ENCODE measurements at places on chromosomes 12 and 14.

DNA sequence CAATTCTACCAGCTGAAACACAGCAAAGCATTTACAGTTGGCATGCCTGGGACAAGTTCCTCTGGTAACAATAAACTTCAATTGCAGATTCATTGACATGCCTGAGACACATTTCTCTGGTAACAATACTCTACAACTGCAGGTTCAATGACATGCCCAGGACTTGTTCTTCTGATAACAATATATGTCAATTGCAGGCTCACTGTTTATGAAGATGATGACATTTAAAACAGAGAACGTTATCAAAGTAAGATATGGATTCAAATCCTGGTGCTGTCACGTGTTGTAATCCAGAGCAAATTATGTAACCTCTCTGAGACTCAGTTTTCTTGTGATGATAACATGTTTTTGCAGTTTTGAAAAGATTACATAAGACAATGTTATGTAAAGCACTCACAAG, 20.5 kb downstream of the KITLG start:
- DNase-seq: no peak

- DNase-seq: no peak
Measured at GRCh38 chr14:85533023-85533860, 3.3 kb downstream of the FLRT2 start.

DNA sequence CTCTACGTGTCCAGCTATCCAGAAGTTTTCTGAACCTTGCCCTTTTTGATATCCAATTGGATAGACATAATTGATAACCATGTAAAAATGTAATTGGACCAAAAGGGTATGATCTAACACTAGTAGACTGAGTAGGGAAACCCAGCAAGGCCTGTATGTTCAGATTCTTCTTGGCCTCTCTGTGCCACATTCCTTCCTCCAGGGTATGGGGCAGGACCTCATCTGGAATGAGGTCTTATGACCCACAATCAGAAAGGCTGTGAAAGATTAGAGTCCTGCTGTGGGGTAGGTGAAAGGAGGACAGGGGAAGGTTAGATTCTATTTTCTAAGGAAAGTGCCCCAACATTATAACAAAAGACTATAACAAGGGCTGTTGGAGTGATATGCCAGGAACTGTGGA, 51.3 kb upstream of the A2ML1 start:
- DNase-seq: no peak

GRCh38 chr12:74551291-74551690, 13.7 kb downstream of the ATXN7L3B start:
- no peak for DNase-seq
